ENCODE measurements at places on chromosomes 16 and 17.

DNA sequence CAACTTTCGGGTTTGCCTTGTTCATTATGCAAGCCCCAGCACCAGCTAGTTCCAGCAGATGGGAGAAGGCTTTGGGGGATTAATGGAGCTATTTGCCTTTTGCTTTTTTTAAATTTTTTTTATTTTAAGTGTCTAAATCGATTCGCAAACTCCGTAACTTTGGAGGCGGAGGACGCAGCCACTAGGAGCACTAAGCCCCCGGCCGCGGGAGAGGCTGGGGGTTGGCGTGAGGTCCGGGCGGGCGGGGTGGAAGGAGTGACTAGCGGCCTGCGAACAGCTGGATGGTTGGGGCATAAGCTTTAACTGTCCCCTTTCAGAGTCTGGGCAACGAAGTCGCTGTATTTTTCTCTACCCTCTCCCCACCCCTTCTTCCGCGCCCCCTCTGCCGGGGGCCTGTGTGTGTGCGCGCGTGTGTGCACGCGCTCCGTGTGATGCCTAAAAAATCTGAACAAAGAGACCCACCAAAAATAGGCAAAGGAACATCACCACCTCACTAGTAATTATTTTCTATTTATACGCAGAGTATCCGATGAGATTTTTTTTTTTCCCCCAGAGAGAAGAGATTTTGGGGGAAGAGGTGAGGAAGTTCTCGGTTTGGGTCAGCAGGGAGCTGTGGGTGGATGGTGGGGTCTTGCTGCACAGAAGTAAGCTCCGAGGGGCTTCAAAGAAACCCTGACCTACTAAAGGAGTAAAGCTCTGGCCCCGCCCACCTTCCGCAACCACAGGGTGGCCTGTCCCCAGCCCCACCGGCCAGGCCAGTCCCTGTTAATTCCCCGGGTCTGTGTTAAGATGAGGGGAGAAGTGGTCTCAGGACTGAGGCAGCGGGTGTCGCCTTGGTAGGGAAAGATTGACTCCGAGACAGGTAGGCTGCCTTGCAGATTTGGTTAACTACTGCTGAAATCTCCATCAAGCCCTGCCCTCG, 2.3 kb downstream of the SHISA9 start:
- no peak for DNase-seq

DNA sequence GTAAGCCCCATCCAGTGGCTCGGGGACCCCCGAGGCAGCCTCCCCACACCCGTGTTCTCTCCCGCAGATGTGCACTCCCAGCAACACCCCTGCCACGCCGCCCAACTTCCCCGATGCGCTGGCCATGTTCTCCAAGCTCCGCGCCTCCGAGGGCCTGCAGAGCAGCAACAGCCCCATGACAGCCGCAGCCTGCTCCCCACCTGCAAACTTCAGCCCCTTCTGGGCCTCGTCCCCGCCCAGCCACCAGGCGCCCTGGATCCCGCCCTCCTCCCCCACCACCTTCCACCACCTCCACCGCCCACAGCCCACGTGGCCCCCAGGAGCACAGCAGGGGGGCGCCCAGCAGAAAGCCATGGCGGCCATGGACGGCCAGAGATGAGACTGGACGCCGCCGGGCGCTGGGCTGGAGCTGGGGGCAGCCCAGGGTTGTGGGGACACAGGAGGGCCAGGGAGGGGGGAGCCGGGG, 5.0 kb downstream of the UBALD2 start:
- DNase-seq = no peak

DNA sequence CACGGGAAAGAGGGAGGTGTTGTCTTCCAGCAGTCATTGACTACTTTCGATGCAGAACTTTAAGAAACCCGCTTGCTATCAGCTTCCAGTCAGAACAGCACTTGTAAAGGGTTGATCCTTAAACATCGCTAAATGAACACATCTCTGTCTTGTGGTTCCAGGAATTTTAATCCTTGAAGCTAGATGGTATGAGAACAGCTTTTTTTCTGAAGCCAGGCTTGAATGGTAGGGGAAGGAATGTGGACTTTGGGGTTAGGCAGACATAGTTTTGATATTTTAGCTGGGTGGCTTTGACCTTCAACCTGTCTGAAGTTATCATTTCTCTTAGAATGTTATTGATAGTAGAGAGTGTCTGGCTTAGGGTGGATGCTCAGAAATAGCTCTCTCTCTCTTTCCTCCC, 81.1 kb downstream of the RGS9 start:
- no peak for DNase-seq

GRCh38 chr16:6374821-6375220, 957.8 kb upstream of the RBFOX1 start:
- no peak for DNase-seq

GRCh38 chr17:71703701-71704100, 417.1 kb upstream of the SOX9 start:
- DNase-seq = no peak

DNA sequence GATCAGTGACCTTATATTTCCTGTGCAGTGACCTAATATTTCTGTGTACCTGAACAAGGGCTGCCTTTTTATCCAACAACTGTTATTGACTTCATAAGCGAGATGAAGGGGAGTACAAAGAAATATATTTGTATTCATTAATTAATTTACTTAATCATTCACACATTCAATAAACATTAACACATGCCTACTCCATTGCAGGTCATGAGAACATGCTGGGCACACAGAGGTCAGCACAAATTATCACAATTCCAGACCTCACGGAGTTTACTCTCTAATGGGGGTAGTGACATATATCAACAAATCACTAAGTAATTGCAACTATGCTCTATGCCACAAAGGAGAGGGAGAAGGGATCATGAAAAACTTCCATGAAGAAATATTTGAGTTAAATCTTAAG, 614.6 kb downstream of the TOX3 start:
- no peak for DNase-seq

DNA sequence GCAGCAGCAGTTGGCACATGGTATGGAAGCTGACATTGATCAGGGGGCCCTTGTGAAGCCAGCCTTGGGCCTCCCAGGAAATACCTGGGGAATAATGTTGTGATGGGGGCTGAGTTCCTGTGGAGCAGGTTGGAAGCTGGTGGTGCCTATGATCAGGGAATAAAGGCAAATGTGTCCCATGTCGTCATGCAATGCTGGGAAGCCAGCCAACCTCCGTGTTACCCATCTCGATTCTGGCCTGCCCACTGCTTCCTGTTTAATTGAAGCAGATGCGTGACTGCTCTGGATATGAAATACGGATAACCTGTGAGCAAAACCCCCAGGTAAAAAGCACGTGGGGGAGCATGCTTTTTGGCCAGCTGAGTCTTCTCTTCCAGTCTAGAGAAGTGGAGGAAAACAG, 580.4 kb upstream of the HSBP1 start:
- DNase-seq = no peak

GRCh38 chr17:6556121-6557039, at the start of gene PITPNM3:
Gene PITPNM3 (minus strand): TSS chr17:6556555. CDS start chr17:6556406, 149 bp downstream.
- DNase-seq = no peak

- DNase-seq = no peak
Observed at GRCh38 chr17:31609996-31610910, 218.8 kb downstream of the RAB11FIP4 start.

DNA sequence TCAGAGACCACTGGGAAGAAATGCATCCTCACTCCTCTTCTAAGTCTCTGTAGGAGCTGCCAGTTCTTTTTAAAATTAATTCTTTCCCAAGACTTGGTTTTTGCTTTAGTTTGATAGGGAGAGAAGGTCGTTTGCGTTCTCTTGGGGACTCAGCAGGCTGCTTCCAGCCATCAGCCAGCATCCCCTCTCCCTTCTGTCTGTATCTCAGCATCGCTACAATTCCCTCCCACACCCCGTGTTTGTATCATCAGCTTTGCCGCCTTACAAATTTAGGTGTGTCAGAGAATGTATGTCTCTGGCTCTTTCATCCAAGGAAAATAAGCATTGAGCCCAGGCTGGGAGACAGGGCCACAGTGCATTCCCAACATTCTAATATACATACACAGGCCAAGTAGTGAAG, 5.4 kb downstream of the HOXB6 start:
- DNase-seq = no peak

GRCh38 chr16:86199871-86200695, 301.1 kb downstream of the IRF8 start:
- no peak for DNase-seq

DNA sequence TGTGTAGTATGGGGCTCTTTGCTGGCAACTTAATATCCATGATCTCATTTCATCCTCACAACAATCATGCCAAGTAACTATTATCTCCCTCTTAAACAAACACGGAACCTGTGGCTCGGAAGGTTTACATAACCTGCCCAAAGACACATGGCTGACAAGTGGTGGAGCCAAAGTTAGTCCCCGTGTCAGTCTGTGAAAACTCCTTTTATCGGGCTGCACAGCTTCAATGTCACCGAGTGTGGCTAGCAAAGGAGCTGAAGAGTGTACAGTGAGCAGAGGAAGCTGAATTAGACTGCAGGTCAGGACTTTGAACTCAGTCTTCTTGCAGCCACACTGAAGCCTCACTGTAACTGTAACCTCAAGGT, 80.3 kb downstream of the PARN start:
- peak; percentile 74 for DNase-seq

DNA sequence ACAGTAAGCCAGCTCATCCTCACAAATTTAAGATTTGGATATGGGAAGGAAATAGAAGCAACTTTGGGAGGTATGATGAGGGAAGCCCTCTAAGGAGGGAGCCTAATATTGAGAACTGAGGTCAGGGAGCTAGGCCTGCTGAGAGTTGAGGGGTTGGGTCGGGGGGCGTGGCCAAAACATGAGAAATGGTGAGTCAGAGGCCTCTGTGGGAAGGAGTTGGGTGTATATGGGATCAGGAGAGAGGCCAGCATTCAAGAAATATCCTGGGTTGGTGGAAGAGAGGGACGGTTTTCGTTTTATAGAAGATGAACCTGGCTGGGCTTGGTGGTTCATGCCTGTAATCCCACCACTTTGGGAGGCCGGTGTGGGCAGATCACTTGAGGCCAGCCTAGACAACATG, 48.4 kb downstream of the CLEC16A start:
- DNase-seq = no peak

DNA sequence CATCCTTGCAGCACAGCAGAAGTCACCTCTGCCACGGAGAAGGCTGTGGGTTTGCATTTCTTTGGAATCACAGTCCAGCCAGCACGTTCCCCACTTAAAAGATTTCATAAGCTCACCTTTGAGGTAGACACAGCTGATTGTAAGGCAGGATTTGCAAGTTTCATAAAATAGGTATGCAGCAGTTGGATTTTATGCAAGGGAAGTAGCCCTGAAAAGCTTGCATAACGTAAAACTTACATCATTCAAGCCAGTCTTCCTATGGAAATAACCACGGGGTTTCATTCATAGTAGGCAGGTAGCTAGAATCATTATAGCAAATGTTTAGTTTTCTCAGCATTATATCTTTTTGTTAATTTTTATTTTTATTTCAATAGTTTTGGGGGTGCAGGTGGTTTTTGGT, 49.8 kb upstream of the ARHGAP44 start:
- DNase-seq = no peak

- DNase-seq = no peak
Observed at GRCh38 chr17:12987120-12987519, 30.7 kb downstream of the ELAC2 start.

GRCh38 chr16:31428279-31428597, at the start of gene COX6A2:
Gene COX6A2 (minus strand): TSS chr16:31428360. CDS start chr16:31428325, 35 bp downstream.
- no peak for DNase-seq

- no peak for DNase-seq
Observed at GRCh38 chr17:80621997-80622357, 77.3 kb downstream of the RPTOR start.

DNA sequence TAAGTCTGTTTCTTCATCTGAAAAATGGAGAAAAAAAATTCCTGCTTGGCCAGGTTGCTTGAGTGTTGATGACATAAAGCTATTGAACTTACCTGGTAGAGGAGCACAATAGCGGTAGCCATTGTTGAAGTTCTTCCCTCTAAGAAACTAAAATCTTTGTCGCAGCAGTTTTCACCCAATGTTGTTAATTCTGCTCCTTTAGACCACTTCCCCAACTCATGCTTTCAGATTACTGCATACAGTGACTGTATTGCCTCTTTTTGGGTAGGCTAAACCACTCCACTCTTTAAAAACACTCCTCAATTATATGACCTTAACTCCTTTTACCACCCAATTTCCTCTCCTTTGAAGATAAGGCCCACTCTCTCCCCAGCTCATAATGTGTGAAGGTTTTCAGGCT, 35.7 kb upstream of the CCL2 start:
- no peak for DNase-seq

- DNase-seq = peak; percentile 18
Observed at GRCh38 chr16:75087375-75087979, 29.1 kb downstream of the LDHD start.

DNA sequence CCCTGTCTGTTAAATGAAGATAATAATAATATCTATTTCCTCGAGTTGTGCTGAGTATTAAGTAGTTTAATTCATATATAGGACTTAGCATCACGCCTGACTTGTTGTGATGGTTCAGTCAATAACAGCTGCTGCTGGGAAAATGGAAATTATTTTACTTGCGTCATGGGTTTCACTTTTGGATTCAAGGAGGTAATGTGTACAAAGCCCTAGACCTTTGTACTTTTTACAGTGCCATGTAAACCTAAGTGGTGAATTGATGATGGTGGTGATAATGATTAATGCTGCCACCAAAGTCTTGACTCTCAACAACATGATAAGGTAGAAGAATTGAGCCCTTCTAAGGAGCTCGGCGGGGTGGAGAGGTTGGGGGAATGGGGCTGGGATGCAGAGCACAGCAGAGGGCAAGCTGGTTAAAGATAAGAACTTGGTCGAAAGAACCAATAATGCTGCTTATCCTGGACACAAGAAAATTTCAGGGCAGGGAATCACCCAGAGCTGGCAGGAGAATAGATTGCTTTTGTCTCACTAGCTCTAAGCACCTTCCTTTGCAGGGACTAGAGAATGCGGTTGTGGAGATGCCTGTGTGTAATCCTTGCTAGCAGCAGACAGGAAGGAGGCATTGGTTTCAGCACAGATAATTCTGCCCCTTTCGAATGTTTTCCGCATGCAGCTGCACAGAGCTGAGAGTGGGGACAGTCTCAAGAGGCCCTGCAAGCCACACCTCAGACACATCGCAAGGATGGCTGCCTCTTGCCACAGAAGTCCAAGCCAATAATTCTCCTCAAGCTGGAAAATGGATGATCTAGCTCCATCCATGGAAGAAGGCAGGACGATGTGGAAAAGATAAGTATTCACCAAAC, 187.1 kb downstream of the TMEM114 start:
- DNase-seq = no peak

- DNase-seq = no peak
Observed at GRCh38 chr17:11330826-11331225, 89.8 kb downstream of the SHISA6 start.

GRCh38 chr16:85354686-85355514, 242.6 kb upstream of the CIBAR2 start:
- DNase-seq = no peak

GRCh38 chr16:49700251-49701064, 155.5 kb downstream of the ZNF423 start:
- no peak for DNase-seq

DNA sequence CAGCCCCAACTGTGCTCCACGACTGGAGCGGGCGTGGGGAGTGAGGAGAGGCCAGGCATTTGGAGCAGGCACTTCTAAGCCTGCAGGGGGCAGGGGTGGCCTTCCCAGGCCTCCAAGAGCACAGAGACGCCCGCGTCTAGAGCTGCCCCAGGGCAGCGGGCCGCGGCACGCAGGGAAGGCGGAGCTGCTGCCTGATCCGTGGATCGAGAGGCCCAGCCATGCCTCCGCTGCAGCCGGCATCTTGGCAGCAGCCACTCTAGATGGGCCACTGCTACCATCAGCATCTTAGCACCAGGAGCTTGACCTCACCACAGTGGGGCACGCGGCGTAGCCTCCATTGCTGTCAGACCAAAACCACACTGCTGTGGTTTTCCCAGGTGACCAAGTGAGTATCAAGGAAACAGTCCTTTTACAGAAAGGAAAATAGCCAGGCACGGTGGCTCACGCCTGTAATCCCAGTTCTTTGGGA, 20.4 kb upstream of the WDR45B start:
- DNase-seq = no peak

- no peak for DNase-seq
Observed at GRCh38 chr17:31596382-31597323, 205.2 kb downstream of the RAB11FIP4 start.

Measured in NCI-H2081 treated with DMSO at 0.1 percent for 48 hours (cell line).